ENCODE measurements at places on chromosomes 3 and 15.
A peak's percentile ranks its signal among the peaks of the same experiment; 100 is the strongest.

- DNase-seq = peak; percentile 61
Observed at GRCh38 chr3:190038050-190038933, 82.4 kb downstream of the P3H2 start.

DNA sequence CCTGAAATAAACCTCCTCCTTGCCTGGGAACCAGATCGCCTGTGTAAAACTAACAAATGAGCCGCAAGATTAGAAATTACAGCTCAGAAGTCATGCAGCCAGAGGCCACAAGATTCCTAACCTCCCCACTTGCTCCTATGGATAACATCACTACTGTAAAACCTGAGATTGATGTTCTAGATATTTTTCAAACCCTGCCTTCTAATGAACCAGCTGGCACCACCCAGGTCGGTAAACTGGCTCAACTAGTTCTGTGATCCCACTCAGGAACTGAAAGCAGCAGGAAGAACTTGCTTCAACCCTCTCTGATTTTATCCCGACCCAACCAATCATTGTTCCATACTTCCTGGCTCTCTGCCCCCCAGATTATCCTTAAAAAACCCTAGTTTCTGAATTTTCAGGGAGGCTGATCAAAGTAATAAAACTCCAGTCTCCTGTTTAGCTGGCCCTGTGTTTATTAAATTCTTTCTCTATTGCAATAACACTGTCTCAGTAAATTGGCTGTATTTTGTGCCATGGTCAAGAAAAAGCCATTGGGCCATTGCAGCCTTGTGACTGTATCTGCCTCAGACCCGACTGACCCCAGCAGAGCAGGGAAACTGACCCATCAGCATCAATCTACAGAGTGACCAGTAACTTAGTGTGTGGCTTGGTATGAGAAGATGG is 98.9 kb downstream of the RPLP1 start:
- DNase-seq = peak; percentile 51

GRCh38 chr3:57960174-57960505 is 48.1 kb upstream of the FLNB start:
- no peak for DNase-seq

- DNase-seq = no peak
Observed at GRCh38 chr3:194083637-194084224, 52.2 kb upstream of the HES1 start.

- DNase-seq = no peak
Observed at GRCh38 chr3:32848215-32848614, 30.4 kb downstream of the TRIM71 start.

DNA sequence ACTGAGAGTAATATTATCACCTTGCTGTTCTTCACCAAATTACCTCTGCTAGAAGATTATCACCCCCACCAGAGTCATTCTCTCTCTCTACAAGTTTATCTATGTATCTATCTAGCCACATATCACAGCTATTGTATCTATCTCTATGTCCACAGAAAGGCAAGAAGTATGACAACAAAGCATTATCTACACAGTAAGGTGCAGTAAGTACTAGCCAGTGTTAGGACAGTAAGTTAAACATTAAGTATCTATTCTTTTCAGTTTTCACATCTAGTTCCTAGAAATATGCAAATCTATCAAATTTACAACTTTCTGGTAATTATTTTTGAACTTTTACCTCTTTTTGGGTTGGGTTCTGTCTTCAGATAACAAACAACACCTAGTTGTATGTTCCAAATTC is 26.5 kb upstream of the XXYLT1 start:
- no peak for DNase-seq

- DNase-seq = no peak
Observed at GRCh38 chr3:75049533-75049932, 435.1 kb upstream of the CNTN3 start.

- peak; percentile 58 for DNase-seq
Observed at GRCh38 chr15:39140060-39140604, 440.7 kb upstream of the THBS1 start.

DNA sequence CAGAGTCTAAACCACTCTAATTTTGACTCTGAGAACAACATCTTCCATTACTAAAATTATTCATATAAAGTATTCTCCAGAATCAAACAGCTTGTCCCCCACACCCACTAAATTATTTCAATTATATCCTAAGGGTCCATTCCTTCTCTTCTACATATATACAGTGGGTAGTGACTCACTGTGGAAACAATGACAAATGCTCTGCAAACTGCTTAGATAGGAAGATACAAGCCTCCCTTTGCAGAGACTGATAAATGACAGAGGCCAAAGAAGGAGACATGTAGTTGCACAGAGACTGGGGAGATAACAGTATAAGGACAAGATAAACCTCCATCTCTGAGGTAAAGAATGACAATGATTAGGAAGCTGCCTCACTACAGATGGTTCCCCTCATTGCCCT is 1087.4 kb downstream of the AGBL1 start:
- no peak for DNase-seq

DNA sequence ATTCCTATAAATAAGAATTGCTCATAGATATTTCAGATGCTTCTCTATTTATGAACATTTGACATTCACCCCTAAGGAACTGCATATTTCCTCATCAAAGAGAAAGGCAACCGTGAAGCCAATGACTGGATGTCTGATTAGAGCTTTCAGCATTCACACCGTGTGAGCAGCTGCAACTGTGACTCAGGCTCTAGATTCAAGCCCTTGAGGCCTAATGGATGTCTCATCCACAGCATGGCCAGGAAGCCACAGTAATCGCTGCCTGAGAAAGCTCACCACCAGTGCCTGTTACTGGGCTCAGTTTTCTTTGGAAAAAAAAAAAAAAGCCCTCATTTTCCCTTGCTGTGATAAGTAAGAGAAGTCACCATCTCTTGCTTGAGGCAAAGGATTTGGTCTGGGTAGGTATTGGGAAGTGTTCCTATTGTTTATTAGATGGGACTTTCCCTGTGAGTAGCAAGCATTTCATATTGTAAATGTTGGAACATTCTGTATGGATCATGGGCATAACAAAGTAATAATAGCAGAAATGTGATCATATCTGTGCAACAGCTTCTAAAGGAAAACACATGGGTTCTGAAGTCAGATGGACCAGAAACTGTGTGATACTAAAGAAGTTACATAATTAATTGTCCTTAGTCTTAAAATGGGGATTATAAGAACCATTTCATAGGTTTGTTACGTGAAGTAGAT is 783.7 kb downstream of the AGBL1 start:
- DNase-seq = no peak

- DNase-seq = no peak
Observed at GRCh38 chr15:81211376-81211775, 14.7 kb downstream of the IL16 start.

DNA sequence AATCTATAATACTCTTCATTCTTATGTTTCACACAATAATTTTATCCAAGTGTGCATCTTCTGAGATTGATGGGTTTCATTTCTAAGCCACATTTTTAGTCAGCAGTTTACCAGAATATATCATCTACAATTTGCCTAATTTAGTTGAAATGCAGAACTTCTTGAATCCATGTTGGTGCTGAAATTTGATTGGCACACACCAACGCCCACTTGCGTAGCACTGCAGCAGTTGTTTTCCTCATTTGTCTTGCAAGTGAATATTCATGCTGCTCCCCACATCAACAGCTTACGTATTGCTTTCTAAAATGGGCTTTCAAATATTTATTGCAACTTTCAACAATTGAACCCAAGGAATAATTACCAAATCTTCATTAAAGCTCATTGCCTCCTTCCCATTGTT is 87.8 kb upstream of the CTDSPL start:
- DNase-seq = no peak

- DNase-seq = no peak
Observed at GRCh38 chr15:93188236-93188635, 99.2 kb upstream of the RGMA start.

GRCh38 chr3:105806359-105806758 is 62.5 kb downstream of the CBLB start:
- no peak for DNase-seq

- DNase-seq = no peak
Observed at GRCh38 chr3:27141668-27142067, 227.5 kb downstream of the NEK10 start.

- peak; percentile 34 for DNase-seq
Observed at GRCh38 chr3:115581362-115582135, 41.8 kb upstream of the GAP43 start.
